Subcutaneous preadipocyte (primary cell): ENCODE measurements at places on chromosomes 2 and 18. TPM values are rescaled to one million over a fixed set of nuclear protein-coding genes. Genes with fewer than 3 reads are reported as not detected.

PTPRN gene
- total RNA-seq: 0.98 and 1.5 TPM in 2 replicates

FEV gene
- total RNA-seq: not detected in 2 replicates

ZNF24 gene
- total RNA-seq: 15.4 and 19.4 TPM in 2 replicates

CNDP1 gene
- total RNA-seq: not detected in 2 replicates

AQP12B gene
- not detected in 2 replicates for total RNA-seq

SLC19A3 gene
- total RNA-seq: 1.4 and 1.8 TPM in 2 replicates

MDH1 gene
- 149 and 150 TPM in 2 replicates for total RNA-seq

C2orf66 gene
- total RNA-seq: under 0.01 TPM in 1 of 2 replicates, not detected in the other

TMEM87B gene
- total RNA-seq: 25.7 and 33.4 TPM in 2 replicates

UGT1A9 gene
- total RNA-seq: not detected in 2 replicates

NBEAL1 gene
- total RNA-seq: 34.9 and 38.5 TPM in 2 replicates

CFC1 gene
- not detected in 2 replicates for total RNA-seq

COL6A3 gene
- total RNA-seq: 1,617 and 2,764 TPM in 2 replicates

HIBCH gene
- total RNA-seq: 9.8 and 15.1 TPM in 2 replicates

ARHGAP28 gene
- total RNA-seq: 9.4 and 10.7 TPM in 2 replicates

HES6 gene
- total RNA-seq: 1.1 and 1.2 TPM in 2 replicates

CHMP1B gene
- total RNA-seq: 27.0 and 33.1 TPM in 2 replicates

SCRN3 gene
- 18.7 and 20.5 TPM in 2 replicates for total RNA-seq

PPP1R1C gene
- not detected in 2 replicates for total RNA-seq

FIGN gene
- 1.1 and 1.6 TPM in 2 replicates for total RNA-seq
